ENCODE measurements at places on chromosomes 2 and 18.

DNA sequence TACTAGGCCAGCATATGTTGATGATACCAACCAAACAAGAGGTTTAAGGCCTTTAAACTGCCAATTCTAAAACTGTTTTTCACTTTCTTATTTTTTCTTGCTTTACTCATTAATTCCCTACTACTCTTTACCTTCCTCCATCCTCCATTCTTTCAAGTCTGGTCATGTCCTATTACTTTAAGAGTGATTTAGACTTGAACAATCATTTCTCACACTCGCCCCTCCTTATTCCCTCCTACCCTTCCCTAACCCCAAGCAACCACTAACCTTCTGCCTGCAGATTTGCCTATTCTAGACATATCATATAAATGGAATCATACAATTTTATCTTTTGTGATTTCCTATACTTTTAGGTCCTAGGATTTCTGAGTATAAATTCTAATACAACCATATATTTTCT, 127.7 kb downstream of the USP34 start:
- DNase-seq: no peak

DNA sequence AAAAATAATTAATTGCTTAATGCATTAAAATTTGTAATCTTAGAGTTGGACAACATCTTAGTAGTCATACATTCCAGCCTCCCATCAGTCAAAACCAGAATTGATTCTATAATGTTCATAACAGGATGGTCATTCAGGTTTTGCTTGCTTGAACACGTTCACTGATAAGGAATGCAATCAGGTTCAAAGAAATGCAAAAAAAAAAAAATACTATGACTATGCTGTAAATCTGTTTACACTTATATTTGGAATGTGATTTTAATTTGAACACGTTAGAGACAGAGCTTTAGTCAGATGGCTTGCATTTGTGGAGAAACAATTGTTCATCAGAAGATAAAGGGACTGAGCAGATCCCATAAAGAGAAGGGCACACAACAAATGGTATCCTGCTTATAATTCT, 131.3 kb upstream of the UNC80 start:
- no peak for DNase-seq

GRCh38 chr2:46644690-46645385, 165.5 kb downstream of the TMEM247 start:
- no peak for DNase-seq

GRCh38 chr2:200443916-200444315, 66.0 kb downstream of the KCTD18 start:
- no peak for DNase-seq

GRCh38 chr2:70143314-70144150, 47.3 kb downstream of the C2orf42 start:
- peak; percentile 41 for DNase-seq

- no peak for DNase-seq
Observed at GRCh38 chr2:239717706-239718105, 307.4 kb downstream of the NDUFA10 start.

GRCh38 chr2:158970241-158970751, 1.9 kb downstream of the TANC1 start:
- no peak for DNase-seq

DNA sequence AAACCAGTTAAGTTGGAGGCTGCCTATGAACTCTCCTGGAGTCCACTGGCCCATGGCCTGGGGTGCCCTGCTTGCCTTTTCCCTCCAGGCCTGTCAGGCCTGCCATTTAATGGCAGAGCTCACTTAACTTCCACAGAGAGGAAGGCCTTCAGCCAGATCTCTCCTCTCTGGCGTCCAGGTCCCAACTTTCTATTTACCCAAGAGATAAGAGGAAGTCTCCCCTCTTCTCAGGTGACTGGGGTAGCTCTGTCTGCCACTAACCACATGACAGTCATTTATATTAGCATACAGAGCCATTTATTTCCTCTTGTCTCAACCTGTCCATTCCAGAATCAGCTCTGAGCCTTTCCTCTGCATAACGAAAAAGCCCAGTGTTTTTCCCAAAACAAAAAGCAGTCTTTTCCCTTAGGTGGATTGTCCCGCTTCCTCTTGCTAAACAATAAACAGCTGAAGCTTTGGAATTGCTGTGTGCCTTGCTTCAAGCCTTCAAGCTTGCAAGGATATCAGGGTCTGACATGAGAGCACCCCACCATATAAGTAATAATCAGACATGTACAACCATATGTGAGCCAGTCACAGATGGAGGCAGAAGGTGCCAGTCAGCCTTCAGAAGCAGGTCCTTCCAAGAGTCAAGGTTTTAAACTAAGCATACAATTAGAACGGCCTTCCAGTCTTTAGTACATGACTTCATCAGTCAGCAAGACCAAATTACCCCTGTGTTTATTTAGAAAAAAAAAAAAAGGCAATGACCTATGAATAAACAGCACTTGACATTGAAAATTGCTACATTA, 71.2 kb upstream of the STPG4 start:
- DNase-seq: no peak

- peak; percentile 19 for DNase-seq
Observed at GRCh38 chr18:63505566-63506335, 29.0 kb downstream of the SERPINB5 start.

DNA sequence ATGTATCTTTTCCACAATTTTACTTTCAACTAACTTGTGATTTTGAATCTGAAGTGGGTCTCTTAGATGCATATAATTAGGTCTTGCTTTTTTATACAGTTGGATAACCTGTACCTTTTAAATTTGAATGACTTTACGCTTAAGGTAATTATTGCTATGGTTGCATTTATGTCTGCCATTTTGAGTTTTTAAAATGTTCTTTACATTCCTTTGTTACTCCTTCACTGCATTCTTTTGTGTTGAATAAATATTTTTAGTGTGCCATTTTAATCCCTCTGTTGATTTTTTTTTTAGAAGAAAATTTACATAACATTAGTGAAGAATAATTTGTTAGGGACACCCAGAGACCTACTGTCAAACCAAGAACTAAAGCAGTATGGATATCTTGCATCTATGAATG, 65.3 kb downstream of the BIRC6 start:
- no peak for DNase-seq

DNA sequence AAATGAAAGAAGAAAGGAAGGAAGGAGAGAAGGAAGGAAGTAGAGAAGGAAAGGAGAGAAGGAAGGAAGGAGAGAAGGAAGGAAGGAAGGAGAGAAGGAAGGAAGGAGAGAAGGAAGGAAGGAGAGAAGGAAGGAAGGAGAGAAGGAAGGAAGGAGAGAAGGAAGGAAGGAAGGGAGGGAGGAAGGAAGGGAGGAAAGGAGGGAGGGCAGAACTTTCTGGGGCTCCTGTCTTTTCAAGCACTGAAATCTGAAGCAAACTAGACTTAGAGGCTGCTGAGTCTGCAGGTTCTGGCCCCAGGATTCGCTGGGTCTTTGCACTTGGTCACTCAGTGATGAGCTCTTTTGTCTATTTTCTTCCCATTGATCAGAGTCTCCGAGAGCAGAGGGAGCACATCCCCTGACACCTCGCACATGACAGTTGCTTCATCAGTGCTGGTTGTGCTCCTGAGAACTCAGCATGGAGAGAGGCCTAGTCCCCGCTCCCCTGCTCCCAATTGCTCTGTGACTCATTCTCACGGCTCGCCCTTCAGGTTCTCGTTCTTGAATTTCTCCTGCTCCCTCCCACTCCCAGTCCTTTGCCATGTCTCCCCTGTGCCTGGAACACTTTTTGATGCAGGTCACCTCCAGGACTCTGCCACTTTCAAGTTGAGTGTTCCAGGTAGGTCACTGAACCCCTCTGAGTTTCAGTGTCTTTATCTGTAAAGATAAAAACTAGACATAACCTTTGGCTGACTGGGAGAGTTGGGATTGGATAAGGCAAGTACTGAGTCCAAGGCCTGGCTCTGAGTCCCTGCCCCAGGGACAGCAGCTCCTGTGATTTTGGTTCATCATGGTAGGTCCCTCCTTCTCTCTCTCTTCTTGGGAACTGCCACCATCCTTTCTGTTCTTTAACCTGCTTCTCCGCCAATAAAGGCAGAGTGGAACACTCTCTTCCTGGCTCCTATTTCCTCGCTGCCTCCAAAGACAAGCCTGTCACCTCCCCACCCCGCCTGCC, 55.2 kb downstream of the TNP1 start:
- DNase-seq: no peak

DNA sequence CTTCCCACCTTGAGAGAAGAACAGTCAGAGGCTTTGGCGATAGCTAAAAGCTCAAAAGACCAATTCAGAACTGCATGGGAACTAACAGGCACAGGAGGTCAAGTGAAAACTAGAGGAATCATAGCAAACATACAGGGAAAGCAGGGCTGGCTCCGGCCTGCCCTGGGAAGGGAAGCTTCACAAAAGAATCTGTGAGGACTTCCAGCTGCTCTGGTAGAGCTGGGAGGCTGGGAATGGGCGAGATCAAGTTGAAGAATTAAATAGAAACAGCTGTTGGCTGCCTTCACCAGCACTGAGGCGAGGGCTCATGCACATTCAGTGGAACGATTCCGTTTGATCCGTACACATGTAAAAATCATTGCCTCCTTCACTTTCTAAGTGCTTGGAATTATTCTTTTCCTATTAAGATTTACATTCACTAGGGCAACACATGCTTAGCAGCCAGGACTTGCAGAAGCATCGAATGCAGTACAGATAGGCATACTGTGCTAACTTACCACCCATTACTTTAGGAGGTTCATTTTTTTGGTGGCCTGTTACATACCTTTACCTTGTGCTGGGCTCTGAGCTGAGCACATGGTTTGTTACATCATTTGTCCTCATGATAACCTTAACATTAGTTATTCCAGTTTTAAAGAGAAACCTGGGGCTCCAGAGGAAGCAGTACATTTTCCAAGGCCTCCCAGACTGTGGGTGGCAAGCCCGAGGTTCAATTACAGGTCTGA, 125.4 kb upstream of the RNF152 start:
- no peak for DNase-seq

- DNase-seq: no peak
Observed at GRCh38 chr2:160156665-160157064, 43.4 kb downstream of the ITGB6 start.

- DNase-seq: no peak
Observed at GRCh38 chr2:220568296-220568695, 940.9 kb downstream of the SLC4A3 start.

DNA sequence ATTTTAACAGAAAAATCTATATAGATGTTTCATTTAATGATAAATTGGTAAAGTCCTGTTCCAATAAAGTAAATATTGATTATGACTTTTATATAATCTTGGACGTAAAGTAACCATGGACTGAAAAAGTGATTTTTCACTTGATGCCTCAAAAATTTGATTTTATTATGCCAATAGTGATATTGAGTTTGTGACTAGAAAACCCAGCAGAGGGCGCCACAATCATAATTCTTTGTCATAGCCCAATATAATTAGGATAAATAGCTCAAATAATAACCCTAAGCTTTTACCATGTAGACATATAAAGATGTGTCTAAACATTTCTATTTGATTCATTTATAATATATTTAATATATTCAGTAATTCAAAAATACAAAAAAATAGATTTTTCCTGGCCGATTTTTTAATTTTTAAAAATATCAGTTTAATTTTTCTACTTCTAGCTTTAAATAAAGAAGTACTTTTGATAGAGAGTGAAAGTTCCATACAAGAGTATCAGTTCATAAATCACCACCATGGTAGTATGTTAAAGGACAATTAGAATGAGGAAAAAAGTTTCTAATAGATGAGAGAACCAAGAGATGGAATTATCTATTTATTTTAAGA, 30.7 kb downstream of the CAMKMT start:
- peak; percentile 6 for DNase-seq

DNA sequence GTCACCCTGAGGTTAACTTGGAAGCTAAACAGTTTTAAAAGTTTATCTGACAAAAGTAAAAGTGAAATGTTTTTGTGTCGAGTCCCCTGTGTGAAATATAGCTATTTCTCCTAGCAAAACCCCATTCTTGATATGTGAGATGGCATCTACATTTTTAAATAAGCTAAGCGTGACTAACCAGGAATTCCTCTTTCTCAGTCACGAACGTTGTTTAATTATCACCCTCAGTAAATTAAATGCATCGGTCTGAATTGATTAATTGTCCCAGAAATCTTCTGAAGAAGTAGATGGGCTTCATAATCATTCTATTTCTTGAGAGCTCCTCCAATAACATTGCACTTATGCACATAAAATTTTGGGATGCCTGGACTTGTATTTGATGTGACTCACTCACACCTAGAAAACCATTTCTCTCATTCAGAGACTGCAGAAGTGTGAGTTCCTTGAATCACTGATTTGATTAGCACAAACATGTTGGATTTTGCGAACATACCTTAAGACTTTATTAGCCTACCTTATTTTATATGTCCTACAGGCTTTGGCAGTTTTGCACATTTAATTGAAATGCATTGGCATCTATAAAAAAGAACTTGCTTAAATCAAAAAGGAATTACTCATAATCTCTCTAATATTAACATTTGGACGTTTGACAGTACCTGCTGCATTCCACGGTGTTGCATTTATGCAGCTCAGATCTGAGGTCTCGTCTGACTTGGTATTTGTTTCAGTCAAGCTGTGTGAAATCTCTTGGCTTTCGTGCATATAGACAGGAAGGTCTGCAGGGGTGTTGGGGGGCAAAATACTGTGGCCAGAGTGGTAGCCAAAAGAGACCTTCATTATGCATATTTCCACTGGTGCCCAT, 475.2 kb downstream of the EPHA4 start:
- DNase-seq: no peak

DNA sequence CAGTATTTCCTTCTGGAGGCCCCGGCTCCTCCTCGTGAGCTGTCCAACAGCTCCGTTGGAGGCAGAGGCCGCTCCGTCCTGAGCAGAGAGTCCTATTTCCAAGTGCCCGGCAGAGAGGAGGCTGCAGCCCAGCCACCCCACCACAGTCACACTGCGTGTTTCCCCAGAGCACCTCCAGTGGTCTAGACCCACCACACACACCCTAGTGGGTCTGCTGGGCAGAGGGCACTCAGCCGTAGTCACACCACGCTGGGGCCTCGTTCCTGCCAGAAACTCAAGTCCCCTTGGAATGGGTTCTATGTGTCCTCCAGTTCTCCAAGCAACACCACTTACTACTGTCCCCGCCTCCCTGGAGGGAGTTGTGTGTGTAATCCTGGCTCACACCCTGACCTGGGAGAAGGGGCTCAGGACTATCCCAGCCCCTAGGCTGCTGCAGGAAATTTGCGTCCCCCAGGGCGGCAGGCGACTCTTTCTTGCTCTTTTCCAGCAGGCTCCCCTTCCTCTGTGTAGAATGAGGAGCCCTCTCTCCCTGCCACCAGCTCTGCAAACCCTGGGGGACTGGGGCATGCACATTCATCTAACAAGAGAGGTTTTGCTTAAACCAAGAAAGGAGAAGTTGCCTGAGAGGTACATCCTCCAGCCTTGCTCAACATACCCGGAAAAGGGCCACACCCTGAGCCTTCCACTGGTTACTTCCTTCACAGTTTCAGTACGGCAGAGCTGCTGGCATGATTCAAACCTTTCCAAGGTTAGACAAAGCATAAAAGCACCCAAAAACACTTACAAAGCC, 114.1 kb downstream of the NDUFA10 start:
- DNase-seq: no peak

DNA sequence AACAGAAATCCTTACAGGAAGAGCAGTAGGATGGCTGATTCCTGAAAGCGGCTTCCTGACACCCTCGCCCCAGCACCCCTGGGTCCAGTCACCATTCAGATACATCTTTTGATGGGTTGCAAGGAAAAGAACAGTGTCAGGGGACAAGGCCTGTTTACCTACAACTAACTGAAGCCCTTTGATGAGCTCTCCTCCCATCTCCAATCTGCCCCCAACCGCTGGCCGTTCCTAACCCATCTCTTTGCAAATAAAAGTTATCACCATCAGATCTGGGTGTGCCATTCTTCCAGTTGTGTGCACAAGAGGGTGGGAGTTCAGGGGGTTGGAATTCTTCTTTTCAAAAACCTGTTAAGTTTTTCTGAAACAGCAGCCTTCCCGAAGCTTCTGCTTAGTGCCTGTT, 48.9 kb downstream of the ARL4C start:
- no peak for DNase-seq

- DNase-seq: no peak
Observed at GRCh38 chr18:26036635-26037034, 53.8 kb downstream of the SS18 start.

GRCh38 chr2:181239201-181239799, 217.9 kb upstream of the ITGA4 start:
- peak; percentile 53 for DNase-seq
